ENCODE measurements at places on chromosomes 6 and 20. TPM values are rescaled to one million over a fixed set of nuclear protein-coding genes. Genes with fewer than 3 reads are reported as not detected.
A peak's percentile ranks its signal among the peaks of the same experiment; 100 is the strongest.

DNA sequence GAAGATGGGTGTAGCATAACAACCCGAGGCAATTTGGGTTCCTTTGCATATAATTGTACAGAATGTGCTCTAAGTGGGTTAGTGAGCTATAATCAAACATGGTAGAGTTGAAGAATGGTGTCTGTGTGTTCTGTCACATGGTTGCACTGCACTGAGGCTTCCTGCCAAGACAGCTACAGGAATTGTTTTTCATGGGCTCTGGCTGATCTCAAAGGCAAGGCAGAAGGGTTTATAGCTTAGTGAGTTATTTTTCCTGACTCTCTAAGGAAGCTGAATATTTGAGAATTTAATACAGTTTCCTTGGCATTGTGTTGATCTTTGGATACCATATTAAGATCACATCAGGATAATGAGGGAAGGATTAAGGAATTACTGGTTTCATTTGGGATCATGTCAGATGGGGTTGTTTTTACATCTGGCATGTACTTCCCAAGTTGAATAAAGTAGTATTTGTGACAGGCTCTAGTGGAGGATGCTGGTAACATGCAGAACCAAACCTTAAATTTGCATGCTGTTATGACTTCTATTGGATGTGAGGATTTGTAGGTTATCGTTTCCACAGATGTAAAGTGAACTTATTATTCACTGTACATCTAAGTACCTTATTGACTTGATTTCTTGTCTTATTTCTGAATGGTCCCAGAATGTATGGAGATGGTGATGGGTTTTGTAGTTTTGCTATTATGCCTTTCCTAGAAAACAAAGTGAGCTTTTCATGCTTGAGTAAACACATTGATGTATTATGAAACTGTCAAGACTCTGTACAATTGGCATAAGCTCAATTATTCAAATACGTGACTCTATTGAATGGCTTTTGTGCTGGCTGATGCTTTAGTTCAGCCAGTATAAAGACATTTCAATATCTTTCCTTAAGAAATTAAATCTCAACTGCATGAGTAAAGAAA, 43.3 kb downstream of the LRRC1 start:
- peak; percentile 71 for DNase-seq

GRCh38 chr20:24316731-24317130, 152.7 kb upstream of the SYNDIG1 start:
- DNase-seq: no peak

The GSTA1 gene
- total RNA-seq: not detected

DNA sequence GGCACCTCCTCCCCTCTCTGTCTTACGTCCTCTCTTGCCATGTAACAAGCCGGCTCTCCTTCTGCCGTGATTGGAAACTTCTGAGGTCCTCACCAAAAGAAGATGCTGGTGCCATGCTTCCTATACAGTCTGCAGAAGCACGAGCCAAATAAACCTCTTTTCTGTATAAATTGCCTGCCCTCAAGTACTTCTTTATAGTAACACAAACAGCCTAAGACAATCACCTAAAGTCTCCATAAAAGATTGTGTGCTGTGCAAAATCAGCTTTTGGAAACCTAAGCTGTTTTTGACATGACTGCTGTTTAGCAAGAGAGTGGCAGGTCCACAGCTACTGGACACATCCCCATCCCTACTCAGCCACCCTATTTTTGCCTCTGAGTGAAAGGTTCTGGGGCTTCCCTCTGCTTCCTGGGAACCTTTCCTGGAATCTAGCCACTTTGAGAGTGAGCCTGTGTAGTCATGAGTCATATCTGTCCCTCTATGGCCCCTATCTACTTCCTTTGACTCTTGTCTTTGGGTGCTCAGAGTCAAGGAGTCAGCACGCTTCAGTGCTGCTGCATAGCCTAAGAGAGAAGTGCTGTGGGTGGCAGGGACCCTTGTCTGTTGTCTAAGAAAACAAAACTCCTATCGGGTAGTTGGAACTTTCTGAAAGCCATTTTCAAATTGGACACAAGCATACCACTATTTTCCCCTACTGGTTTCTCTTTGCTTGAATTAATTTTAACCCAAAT, 110.0 kb downstream of the PPP1R14C start:
- no peak for DNase-seq

The COL9A3 gene
- 1.9 TPM for total RNA-seq

- no peak for DNase-seq
Measured at GRCh38 chr20:64238851-64239387, 16.6 kb upstream of the PCMTD2 start.

DNA sequence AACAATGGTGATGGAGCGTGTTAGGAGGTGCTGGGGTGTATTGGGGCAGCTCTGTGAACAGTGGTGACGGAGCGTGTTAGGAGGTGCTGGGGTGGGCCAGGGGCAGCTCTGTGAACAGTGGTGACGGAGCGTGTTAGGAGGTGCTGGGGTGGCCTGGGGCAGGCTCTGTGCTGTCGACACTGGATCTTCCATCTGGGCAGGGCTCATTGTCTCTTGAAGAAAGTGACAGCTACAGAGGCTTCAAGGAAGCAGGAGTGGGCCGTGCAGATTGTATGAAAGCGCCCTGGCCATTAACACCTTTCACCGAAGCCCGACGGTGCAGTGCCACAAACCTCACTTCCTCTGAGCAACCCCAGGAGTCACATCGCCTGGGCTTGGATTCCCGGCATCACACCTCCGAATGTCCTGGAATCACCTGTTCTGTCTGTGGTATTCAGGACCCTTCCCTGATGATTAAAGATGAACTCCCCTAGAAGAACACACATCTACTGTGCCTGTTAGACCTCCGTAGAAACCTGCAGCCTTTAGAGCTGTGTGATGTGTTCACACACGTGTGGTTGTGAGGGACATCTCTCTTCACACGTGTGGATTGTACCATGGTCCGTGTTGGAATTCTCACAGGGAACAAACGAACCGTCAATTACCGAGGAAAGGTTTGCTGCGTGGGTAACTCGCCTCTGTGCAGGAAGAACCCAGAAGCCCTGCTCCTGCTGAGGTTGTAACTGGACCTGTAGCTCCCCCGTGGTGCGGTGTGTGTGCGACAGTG, 377.7 kb downstream of the THBS2 start:
- DNase-seq: no peak

GRCh38 chr6:50600280-50600679, 113.0 kb upstream of the TFAP2D start:
- DNase-seq: no peak

The OR12D3 gene
- total RNA-seq: not detected

The SMOC2 gene
- total RNA-seq: not detected

DNA sequence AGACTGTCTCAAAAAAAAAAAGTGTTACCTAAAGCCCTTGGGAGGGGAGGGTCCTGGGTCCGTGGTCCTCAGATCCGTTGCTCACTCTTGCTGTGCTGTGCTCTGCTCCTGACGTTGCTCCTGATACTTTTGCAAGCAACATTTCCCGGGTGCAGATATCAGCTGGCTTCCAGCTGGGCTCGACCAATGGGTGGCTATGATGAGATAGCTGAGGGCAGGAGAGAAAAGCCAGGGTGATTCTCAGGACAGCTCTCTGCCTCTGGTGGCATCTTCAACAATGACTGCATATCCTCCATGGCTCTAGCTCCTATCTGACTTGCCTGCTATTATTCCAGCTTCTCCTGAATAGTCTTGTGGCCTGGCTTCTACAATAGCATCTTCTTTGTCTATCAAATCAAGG, 134.5 kb downstream of the RPS12 start:
- no peak for DNase-seq

DNA sequence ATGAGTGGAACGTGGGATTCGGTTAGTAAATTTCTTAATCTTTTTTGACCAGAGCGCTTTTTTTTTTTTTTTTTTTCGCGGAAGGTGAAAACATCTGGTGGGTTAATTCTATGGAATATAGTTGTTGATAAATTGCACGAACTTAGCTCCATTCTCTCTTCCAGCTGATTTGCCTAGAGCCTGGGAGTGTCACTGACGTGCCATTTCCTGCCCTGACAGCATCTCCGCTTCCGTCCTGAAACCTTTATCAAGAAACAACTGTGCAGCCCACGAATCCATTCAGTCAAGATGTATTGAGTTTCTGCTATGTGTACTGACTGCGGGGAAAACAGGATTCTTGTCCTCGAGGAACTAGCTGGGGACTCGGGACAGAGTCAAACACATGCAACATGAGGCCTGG, 59.5 kb upstream of the TGM3 start:
- DNase-seq: peak; percentile 26

All from dermis blood vessel endothelial cell (primary cell).